ENCODE measurements at places on chromosomes 2 and 18. TPM values are rescaled to one million over a fixed set of nuclear protein-coding genes. Genes with fewer than 3 reads are reported as not detected.

GRCh38 chr2:144464730-144465129, 55.2 kb downstream of the ZEB2 start:
- no peak for DNase-seq

GRCh38 chr2:121599963-121600651, 49.2 kb downstream of the CLASP1 start:
- no peak for DNase-seq

- DNase-seq: no peak
These were observed 98.9 kb upstream of the ARL4C start for GRCh38 chr2:234595829-234596228.

- DNase-seq: peak; percentile 64
These were observed 14.0 kb downstream of the ANXA4 start for GRCh38 chr2:69755862-69756467.

DNA sequence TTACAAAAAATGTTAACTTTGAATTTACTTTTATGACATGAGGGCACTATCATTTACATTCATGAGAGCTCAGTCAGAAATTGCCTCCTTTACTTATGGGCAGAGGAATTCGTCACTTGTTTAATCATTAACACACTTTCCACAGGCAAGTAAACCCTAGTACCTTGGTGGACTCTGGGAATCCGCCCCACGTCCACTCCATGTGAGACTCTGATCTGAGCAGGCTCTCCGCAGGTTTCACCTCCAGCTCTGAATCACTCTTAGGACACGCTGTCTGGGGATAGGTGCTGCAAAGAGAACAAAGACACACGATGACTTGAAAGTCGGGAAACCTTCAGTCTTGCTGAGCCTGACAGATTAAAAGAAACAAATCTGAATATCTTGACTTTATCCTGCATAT, 73.6 kb downstream of the LPIN2 start:
- no peak for DNase-seq

DNA sequence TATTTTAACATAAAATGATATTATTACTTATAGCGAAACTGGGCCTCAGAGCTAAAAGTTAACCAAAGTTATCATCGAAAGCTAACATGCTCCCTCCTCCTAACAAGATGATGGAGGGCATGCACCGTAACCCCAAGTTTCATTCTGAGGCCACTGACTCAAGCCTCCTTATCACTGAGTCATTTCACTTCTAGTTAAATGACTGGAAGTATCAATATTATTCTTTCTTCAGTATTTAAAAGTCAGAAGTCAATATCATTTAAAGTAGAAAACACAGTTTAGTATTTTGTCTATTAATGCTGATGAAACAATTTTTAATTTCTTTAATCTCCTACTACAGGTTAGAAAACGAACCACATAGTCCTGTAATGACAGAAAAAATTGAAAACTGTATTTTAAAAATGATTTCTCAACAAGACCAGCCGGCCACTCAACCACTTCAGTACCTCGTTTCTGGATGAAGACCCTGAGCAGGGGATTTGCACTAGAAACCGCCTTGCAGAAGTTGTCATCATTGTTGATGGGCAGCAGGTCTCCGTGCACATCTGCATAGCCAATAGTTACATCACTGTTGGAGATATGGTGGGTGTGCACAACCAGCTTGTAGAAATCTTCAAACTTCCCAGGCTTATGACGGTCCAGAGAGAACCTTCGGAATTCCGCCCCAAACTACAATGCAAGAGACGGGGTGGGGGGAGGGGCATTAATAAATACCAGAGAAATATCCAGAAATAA, 44.9 kb downstream of the PARD6G start:
- DNase-seq: no peak

DNA sequence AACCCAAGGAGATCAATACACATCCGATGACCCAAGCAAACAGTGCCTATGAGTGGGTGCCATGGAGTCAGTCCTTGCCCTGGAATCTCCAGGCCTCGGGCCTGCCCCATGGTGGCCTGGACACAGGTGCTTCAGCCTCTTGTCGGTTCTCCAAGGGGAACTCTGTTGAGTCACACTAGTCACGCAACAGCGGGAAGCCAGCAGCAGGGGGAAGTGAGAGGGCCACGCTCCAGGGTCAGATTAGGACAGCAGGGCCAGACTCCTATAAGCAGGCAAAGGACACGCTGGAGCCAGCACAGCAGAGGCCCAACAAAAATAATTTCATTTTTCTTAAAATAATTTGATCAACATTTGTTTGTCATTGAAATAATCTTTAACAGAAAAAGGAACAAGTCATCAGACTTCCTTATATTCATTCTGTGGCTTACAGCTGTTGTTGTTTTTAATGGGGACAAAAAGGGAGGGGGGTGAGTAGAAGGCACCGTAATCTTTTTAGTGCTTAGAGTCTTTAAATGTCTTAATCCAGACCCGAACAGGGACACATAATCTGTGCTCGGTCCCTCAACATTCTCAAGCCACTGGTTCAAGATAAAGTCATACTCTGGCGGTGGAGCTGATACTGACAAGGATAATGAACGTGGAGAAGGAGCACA, 16.4 kb upstream of the ARMC9 start:
- peak; percentile 90 for DNase-seq

DNA sequence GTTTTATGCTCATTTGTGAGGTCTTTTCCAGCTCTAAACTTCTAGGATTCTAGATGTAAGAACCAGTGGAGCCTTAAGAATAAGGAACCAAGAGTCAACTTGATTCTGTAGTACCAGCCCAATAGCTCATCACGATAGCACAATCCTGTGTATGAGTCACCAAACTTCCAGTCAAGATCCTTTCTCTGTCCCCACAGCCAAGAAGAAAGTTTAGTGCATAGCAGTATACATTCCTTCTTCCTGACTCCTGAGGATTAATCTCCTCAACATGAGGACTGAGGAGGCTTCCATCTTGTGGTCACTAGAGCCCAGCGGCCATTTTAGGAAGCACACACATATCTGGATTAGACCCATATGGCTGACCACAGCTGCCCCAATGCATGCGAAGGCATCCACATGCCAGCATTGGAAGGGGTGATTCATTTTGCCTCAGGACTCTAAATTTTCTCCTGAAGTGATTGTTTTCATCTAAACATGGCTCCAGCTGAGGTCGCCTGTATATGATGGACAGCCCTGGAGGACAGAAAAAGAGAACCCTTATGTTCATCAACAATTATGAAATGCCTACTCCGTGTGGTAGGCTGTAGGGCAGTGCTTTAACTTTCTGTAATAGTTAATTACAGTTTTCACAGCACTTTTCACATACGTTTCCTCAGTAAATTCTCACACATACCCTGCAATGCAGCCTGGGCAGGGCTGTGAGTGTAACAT, 53.5 kb downstream of the RASGRP3 start:
- DNase-seq: peak; percentile 50

DNA sequence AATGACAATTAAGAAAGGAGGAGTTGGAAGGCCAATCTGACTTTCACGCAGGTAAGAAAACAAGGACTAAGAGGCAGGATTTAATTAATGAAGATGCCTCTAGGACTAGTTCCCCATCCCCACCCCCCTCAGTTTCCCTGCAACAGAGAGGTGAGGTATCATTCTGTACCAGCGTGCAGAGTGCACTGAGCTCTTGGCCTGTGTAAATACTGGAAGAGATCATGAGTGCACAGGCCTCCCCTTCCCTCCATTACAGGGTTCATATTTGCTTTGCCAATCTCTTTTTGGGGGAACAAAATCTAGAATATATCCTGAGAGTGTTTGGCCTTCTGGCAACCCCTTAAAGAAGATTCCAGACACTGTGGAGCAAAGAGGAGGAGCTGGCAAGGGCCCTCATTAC, 60.9 kb downstream of the MMADHC start:
- no peak for DNase-seq

GRCh38 chr2:4272261-4272858, 569.0 kb downstream of the DCDC2C start:
- DNase-seq: no peak

DNA sequence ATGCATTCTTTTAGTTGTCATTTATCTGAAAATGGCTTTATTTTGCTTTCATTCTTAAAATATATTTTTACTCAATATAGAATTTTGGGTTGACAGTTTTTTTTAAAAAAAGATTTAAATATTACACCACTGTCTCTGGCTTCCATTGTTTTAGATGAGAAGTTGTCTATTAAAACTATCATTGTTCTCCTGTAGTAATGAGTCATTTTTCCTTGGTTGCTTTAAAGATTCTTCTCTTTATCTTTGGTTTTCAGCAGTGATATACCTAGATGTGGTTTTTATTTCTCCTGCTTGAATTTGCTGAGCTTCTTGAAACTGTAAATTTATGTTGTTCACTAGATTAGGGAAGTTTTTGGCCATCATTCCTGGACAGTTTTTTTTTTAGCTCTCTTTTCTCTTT, 26.7 kb upstream of the DLX2 start:
- no peak for DNase-seq

- DNase-seq: peak; percentile 85
These were observed 133.7 kb downstream of the COMMD1 start for GRCh38 chr2:62038975-62039771.

DNA sequence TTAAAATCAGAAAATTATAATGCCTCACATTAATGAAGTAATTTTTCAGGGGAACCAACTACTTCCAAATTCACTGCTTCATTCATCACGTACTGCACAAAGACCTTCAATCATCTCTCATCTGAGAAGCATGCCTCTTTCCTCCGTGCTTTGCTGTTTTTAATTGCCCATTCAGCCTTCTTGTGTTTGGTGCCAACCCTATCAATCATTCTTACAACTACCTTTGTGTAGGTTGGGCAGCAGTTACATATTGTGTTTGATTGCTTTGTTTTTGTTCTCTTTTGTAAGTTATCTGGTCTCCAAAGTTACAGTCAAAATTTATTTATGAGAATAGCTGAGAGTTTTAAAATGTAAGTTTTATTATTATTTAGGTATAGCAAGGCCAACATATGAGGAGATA, 549.0 kb upstream of the SLC8A1 start:
- no peak for DNase-seq

- DNase-seq: no peak
These were observed 557.2 kb downstream of the CPS1 start for GRCh38 chr2:211113334-211114175.

- peak; percentile 43 for DNase-seq
These were observed 24.4 kb downstream of the SCN9A start for GRCh38 chr2:166351319-166351718.

DNA sequence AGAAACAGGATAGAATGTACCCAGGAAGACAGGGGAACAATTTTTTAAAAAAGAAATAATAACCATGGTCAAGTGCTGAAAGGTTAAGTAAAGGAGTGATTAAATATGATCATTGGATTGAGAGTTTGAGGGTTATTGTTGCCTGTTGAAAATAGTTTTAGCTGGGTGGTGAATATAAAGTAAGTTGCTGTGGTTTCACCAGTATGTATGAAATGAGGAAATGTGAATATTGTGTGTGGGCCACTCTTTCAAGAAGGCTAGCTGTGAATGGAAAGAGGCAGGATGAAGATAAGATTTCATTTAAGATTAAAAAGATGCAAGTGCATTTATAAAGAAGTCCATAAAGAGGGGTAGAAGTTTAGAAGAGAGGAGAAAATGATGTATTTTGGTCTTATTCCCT, 53.8 kb downstream of the GULP1 start:
- no peak for DNase-seq

DNA sequence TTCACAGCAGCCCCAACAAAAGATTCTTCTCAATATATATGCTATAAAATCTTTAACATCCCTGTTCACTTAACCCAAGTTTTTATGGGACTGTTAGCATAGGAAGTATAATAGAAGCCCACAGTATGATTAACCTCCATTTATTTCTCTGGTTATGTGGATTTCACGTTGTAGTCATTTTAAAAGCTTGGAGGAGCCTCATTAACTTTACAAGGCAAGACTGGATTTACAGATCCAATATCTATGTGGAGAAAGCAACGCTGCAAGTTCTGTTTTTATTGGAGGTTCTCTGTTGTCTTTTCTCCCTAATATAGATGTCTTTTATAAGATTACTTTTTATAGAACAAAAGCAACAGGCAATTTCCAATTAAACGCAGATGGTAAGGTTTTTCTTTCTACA, 114.9 kb upstream of the SYT4 start:
- no peak for DNase-seq

- DNase-seq: peak; percentile 34
These were observed 2.4 kb downstream of the ITGA4 start for GRCh38 chr2:181459621-181460021.

- peak; percentile 41 for DNase-seq
These were observed 1.1 kb upstream of the FAM237A start for GRCh38 chr2:206641226-206641625.

- DNase-seq: no peak
These were observed 24.3 kb downstream of the MRPS9 start for GRCh38 chr2:105062158-105062557.

DNA sequence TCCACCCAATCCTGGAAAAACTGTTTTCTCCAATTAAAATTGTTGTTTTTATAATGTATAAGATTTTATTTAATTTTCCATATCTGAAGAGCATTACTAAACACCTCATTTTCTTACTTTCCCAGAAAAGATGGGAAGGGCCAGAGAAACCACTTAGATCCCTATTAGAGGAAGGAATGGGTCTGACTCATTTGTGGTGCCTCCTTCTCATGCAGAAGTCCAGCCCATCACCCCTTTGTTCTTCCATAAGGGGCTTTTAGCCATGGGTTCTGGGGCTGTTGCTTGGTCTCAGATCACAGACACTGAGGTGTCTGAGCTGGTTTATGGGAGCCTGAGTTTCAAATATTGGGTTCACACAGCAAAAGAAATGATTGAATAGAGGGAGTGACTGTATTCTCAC, 152.2 kb downstream of the ESCO1 start:
- no peak for DNase-seq

DNA sequence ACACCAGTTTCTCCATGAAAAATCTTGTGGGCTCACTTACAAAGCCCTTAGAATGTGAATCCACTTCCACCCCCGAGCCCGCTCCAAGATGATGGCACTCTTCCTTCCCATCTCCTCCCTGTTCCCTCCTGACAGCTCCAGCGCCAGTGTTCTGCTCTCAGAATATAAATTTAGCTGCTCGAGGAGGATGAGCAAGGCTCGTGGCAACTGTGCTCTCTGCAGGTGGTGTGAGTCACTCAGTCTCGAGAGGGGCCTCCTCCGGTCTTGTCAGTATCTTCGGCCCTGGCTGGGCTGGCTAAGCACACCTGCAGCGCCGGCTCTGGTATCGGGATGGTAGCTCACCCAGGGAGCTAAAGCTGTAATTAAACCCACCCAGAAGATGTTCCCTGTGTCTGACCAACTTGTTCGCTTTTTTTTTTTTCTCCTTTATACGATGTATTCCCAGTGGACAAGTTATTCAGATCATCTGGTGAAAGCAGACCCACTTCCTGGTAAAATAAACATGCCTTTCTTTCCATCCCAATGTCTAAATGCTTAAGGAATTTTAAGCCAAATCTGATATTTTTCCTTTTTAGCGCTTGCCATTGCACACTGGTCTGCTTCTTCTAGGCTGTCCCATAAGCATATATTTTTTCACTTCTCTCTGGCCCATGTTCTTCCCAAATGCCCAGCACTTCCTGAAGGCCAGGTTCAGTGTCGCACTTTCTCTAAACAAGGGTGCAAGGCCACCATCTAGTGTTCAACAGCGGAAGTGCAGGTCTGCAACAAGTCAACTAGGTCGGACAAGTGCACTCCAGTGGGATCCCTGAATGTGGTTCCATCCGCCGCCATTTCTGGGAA, 31.4 kb upstream of the YPEL5 start:
- peak; percentile 80 for DNase-seq

- DNase-seq: no peak
These were observed 47.0 kb downstream of the CRYGD start for GRCh38 chr2:208077276-208077675.

GRCh38 chr2:48934807-48935206, 179.3 kb upstream of the LHCGR start:
- no peak for DNase-seq

- no peak for DNase-seq
These were observed 87.2 kb downstream of the BCL11A start for GRCh38 chr2:60466161-60466702.

Gene SLC4A3
- 2.5 TPM for total RNA-seq

Gene FN1
- 18,025 TPM for total RNA-seq

Gene C2orf66
- 0.36 TPM for total RNA-seq

Gene CFC1
- not detected for total RNA-seq

Gene NAB1
- 44.2 TPM for total RNA-seq

All from osteoblast (primary cell).